MG63 (cell line): ENCODE measurements at places on chromosomes 3 and 15. TPM values are rescaled to one million over a fixed set of nuclear protein-coding genes. Genes with fewer than 3 reads are reported as not detected.

The OIP5 gene
- 27.5 and 46.3 TPM in 2 replicates for total RNA-seq

- no peak for DNase-seq
These were observed 173.6 kb upstream of the PFN2 start for GRCh38 chr3:150144191-150144708.

DNA sequence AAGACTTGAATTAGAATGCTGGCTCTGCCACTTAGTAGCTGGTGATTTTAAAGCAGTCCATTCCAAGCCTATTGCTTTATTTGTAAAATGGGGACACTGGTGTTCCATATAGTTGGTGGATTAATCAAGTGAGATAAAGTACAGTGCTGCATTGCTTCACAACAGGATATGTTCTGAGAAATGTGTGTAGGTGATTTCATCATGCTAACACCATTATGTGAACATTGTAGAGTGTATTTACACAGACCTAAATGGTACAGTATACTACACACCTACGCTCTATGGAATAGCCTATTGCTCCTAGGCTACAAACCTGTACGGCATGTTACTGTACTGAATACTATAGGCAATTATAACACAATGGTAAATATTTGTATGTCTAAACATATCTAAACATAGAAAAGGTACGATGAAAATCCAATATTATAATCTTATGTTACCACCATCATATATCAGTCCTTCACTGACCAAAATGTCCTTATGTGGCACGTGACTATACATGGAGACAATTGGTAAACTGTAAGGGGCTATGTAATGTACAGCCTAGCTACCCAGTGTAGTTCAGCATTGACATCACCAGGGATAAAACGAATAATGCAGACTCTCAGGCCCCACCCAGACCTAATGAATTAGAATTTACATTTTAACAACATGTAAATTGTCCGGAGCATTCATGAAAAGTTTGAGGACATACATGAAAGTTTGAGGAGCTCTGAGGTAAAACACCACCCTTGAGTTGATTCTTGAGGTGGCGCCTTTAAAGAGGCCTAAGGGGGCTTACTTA is 121.4 kb upstream of the BFSP2 start:
- no peak for DNase-seq

The POC1A gene
- total RNA-seq: 14.2 and 19.8 TPM in 2 replicates

DNA sequence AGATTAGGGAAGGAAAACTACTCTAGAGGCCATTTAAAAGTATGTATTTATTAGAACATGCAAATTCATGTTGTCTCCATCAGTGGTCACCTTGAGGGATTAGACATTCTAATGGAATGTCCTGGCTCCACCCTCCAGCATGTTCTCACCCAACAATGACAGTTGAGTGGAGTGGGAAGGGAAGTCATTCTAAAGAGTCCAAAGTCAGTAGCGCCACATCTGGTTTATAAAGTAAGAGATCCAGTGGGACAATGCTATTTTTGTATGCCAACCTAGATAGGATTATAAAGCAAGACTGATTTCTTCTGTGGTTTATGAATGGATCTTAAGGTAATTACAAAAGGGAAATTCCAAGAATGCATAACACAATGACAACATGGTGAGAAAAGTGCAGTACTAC is 33.3 kb downstream of the SLC24A1 start:
- DNase-seq: no peak

GRCh38 chr3:193987186-193987585 is 148.8 kb upstream of the HES1 start:
- DNase-seq: peak; percentile 57

GRCh38 chr3:31546162-31546561 is 13.4 kb downstream of the STT3B start:
- no peak for DNase-seq

The SPRED1 gene
- total RNA-seq: 12.0 and 28.1 TPM in 2 replicates

The OR5K2 gene
- total RNA-seq: not detected in 2 replicates

DNA sequence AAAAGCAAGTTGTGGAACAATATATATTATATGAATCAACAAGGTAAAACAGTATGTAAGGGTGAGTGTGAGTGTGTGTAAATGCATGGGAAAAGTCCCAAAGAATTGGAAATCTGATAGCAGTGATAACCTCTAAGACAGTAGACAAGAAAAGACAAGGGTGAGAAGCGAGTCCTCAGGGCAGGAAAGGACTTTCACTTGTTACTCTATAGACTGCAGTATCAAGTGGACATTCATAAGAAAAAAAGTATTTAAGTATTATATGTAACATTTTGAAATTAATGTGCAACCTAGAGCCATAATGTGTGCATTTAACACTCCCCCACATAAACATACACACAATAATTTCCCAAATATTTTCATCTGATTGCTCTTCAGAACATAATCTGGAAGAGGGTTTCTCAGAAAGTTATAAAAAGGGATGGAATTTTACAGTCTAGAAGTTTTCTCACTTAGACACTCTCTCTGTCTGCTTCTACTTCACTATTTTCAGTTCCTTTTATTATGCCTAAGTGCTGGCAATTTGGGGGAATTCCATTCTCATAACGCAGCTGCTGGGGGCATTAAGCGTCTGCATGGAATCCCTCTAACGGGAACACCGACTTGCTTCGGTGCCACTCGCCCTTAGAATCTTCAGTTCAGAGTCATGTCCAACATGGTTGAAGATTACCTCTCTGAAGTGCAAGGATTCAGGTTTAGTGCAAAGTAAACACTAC is 50.0 kb upstream of the CDIN1 start:
- DNase-seq: no peak

GRCh38 chr3:11536132-11536935 is 107.4 kb downstream of the VGLL4 start:
- no peak for DNase-seq

DNA sequence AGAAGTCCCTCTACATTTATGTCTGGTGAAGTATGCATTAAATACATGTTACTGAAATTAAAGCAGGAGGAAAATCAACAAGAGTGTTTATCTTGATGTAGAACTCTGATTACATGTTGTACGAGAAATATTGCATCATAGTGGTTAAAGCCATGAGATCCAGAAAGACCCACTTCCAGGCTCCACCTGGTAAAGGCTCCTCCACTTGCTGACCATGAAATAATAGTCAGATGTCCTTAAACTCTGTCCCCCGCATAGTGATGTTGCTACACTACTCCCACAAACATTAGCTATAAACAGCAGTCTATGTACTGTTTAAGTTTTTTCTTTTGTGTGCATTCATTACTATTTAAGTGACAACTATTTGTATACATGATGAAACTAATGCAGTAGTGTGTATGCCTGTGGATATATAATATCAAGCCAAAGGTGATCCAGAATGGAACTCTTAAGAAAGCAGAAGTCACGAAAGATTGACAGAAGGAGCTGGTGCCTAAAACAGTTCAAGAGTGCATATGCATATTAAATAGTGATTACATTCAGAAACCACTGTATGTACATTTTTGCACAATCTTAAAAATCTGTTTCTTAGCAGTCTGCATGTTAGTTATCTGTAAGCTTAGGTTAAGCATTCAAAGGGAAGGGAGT is 264.4 kb upstream of the KCNMB2 start:
- DNase-seq: no peak

DNA sequence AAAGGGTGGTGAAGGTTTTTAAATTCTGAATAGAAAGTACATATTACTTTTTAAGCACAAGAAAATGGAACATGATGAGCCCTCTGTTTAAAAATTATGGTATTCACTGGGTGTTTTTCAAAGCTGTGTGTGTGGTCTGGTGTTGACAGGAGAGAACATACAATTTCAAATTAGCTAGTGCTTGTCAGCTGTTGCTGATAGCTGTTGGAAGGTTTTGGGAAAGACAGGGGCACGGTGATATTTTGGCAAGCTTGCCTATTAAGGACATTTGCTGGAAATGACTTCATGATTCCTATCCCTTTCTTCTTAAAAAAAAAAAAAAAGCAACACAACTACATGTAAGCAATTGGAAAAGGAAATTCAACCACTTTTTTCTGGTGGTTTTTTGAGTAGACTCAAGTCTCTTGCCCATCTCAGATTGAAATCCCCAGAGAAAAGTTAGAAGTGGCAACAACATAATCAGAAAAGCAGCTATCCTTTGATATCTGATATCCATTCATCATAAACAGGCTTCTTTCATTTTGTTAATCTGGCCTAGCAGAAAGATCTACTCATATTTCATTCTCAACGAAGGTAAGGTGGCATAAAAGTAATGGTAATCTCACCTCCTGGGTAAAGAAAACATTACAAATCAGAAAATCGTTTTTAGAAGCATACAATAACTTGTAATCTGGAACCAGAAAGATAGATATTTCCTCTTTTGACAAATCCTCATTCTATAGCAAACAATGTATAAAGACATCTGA is 130.0 kb downstream of the RBMS3 start:
- DNase-seq: no peak

The C3orf85 gene
- not detected in 2 replicates for total RNA-seq

DNA sequence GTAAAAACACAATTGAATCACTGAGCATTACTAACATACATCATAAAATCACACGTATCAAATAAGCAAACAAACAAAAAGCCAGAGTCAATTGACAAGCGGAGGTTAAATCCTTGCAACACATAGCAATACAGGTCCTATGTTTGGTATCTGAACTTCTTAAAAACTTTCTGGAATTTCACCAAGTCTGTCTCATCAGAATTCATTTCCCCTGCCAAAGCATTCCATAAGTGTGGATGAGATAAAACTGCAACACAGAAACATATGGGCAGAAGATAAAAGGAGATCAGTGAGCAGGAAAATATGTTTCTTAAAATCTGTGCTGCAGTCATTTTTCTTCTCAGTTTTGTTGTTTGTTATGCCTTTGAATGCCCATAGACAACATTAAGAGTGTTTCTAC is 1155.5 kb downstream of the TBL1XR1 start:
- DNase-seq: no peak

The TMCO5A gene
- not detected in 2 replicates for total RNA-seq

The CRBN gene
- total RNA-seq: 23.2 and 26.0 TPM in 2 replicates

DNA sequence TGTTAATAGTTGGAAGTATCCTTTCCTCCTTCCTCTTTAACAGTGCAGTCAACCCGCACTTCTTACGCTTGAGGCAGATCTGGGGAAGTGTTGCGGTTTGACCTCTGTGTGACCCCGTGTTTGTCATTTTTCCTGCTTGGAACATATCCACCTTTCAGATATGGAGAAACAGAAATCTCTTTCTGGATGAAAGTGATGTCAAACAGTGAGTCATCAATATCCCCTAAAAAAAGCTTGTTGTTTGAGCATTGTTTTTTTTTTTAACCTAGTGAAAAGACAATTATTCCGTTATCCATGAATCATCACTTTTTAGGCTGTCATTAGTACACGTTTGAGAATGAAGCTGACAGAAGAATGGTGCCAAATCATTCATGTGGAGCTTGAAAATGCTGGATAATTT is 293.7 kb downstream of the ARPP21 start:
- peak; percentile 61 for DNase-seq

GRCh38 chr15:29925227-29926082 is 103.2 kb upstream of the TJP1 start:
- DNase-seq: peak; percentile 60

The MST1R gene
- total RNA-seq: 1.1 and 1.9 TPM in 2 replicates

DNA sequence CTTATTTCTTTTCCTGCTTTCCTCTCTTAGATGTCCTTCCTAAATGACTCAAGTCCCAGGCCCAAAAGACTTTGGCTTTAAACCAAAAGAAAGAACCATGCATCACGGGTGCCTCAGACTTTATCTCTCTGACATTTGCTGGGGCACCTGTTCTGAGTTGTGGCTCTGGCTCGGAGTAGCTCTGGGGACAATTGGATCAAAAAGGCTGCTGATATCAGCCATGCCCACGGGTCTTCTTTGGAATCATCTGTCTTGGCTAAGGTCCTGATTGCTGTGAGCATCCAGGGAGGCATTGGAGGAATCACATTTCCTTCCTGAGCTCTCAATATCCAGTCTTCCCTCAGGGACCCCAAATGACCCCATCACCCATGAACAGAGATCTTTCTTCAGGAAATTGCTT is 59.9 kb downstream of the CLSTN2 start:
- DNase-seq: no peak

The GREM1 gene
- 27.3 and 30.7 TPM in 2 replicates for total RNA-seq

- no peak for DNase-seq
These were observed 87.0 kb downstream of the TMEM266 start for GRCh38 chr15:76146812-76147211.

DNA sequence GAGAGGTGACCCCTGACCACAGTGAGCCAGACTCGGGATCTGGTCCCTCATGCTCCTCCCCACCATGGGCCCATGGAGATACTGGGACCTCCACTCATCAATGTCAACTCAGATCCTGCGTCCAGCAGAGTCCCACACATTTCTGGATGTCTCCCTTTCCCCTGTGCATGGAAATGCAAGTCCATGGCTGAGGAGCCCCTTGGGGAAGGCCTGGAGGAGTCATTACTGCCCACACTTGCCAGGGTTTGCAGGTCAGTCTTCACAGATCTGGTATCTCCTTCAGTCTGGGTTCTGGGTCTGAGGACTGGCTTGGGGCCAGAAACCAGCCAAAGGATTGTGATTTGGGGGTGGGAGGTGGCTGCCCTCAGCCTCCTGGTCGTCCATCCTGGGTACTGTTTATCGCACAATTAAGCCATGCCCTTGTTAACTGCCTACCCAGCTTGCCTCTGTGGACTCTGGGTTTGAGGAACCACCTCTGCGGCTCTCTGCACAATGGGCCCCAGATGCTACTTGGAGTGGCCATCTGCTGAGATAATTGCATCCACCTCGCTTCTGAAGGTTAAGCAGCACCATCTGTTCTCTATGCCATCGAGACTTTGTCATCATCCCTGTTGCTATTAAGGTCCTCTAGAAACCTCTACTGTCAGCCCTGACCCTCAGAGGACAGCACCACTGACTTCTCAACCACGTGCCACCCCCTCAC is 49.9 kb upstream of the KLF13 start:
- DNase-seq: no peak

The ESYT3 gene
- 0.23 and 0.89 TPM in 2 replicates for total RNA-seq

The DNAH1 gene
- total RNA-seq: 0.49 and 1.2 TPM in 2 replicates

- DNase-seq: no peak
These were observed 111.0 kb downstream of the SEMA5B start for GRCh38 chr3:122916580-122916979.

DNA sequence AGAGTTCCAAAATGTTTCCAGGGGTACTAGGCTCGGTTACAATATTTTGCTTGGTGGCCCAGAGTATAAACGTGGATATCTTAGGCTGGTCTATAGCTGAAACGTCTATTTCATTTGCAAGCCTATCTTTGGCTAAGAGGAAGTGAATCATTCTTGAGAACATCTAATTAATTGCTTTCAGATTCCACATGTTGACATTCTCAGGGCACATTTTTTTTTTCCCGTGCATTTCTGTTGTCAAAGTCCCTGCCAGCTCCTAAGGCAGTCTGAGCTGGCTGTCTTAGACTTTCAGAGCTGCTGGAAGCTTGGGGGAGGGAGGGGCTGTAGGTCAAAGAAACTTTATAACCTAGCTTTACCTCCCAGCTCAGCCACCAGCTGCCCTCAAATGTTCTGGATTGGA is 23.2 kb upstream of the LAMP3 start:
- DNase-seq: peak; percentile 35

GRCh38 chr3:8507496-8507895 is 5.9 kb downstream of the LMCD1 start:
- no peak for DNase-seq

GRCh38 chr3:123618768-123619484 is 34.1 kb upstream of the HACD2 start:
- DNase-seq: peak; percentile 72

- DNase-seq: no peak
These were observed 9.8 kb downstream of the FAM174B start for GRCh38 chr15:92645731-92646130.
